ENCODE measurements at places on chromosomes 7 and 10. TPM values are rescaled to one million over a fixed set of nuclear protein-coding genes. Genes with fewer than 3 reads are reported as not detected.

The HSPA12A gene
- total RNA-seq, result not detected

The HHEX gene
- not detected for total RNA-seq

The FEZF1 gene
- total RNA-seq, result not detected

The ADO gene
- 9.8 TPM for total RNA-seq

The KCNH2 gene
- 2.2 TPM for total RNA-seq

The HSPA14 gene
- 14.1 TPM for total RNA-seq

The GLCCI1 gene
- total RNA-seq, result 43.1 TPM

DNA sequence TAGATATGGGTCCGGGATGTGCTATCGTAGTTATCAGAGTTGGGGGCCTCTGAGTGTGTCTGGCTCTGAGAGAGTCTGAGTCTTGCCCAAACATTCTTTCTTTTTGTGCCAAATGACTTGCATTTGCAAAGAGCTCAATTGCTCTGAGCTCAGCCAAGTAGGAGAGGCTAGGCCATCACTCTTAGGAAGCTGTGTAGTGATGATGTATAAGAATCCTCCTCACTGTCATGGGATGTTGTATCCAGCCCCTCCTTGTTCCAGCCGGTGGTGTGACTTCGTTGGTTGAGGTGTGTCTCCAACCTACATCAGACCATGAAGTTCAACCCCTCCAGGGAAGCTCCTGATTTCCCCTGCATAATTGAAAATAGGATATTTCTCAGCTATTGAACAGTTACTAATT is 97.5 kb upstream of the NPS start:
- no peak for DNase-seq
- H3K27ac ChIP-seq, result no peak overlapping the region
- H3K4me1 ChIP-seq, result no peaks in the 10 kb centered on the region
- H3K4me3 ChIP-seq, result no peak overlapping the region

GRCh38 chr10:90179696-90180407 is 478.5 kb downstream of the KIF20B start:
- no peaks in the 10 kb centered on the region for H3K36me3 ChIP-seq
- H3K4me3 ChIP-seq, result no peak overlapping the region
- H3K4me1 ChIP-seq, result no peaks in the 10 kb centered on the region
- H3K27ac ChIP-seq, result no peak overlapping the region

DNA sequence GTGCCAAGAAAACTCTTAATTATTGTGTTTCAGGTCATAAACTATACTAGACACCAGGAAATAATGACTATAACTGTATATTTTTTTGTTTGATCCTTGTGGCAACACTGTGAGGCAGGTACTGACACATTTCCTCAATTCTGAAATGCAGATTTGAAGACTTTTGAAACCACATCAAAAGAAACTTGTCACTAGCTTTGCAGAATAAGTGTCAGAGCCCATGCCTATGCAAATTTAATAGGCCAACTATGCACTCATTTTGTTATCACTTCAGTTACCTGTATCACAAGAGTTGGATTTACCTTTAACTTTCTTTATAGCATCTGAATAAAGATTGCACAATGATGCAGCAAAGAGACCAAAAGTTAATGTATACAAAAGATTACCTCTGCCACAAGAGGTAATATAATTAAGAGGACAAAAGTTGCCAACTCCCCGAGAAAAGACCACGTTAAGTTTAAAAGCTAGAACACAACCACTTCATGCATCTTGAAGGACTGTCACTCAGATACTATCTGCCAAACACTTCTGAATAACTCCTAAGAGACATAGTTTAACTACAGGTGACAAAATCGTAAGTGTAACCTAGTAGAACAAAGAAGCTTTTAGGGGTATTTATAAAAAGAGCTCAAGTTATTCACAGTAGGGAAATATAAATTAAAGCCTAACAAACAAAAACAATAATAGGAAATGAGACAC is 80.5 kb downstream of the ELAPOR2 start:
- peak overlapping the region; percentile 63 for H3K27ac ChIP-seq
- no peaks in the 10 kb centered on the region for H3K27me3 ChIP-seq
- H3K4me1 ChIP-seq, result peaks cover 30% of the 10 kb centered on the region
- peak; percentile 84 for DNase-seq

GRCh38 chr7:919924-920341 is 34.5 kb downstream of the ADAP1 start:
- H3K4me3 ChIP-seq, result no peak overlapping the region
- no peak for DNase-seq
- peaks cover 19% of the 10 kb centered on the region for H3K4me1 ChIP-seq
- no peak overlapping the region for H3K27ac ChIP-seq
- H3K27me3 ChIP-seq, result no peaks in the 10 kb centered on the region

DNA sequence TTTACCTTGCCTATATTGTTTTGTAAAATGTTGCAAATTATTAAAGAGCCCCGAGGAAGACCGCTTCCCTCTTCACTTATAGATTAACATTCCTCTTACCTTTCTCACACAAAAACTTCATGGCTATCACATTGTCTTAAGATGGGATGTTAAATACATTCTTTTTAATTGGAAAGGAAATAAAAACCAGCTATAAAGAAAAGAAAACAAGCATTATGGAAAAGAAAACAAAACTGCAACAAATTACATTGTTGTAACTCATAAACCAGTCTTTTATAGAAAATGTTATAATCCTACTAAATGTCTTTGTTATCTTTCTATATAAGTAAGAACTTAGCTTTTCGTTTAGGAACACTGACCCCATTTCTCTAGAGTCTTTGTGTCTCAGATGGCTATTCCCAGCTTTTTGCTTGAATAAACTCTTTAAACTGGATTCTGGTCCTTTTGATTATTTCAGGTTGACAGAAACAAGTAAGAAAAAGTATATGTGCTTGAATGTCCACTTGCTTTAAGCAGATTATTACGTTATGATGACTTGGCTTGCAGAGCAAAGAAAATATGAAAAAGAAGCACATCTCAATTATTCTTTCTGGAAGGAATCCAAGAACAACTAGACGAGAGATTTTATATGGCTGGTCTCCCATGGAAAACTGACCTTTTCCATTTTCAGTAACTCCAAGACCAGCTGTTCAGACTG is 128.2 kb downstream of the AKR1D1 start:
- H3K36me3 ChIP-seq, result no peaks in the 10 kb centered on the region
- H3K4me1 ChIP-seq, result no peaks in the 10 kb centered on the region
- no peak overlapping the region for H3K27ac ChIP-seq
- no peak for DNase-seq

GRCh38 chr7:133044722-133045473 is 37.0 kb downstream of the CHCHD3 start:
- no peaks in the 10 kb centered on the region for H3K36me3 ChIP-seq
- H3K4me3 ChIP-seq, result no peak overlapping the region
- DNase-seq, result no peak
- H3K4me1 ChIP-seq, result no peaks in the 10 kb centered on the region
- H3K27ac ChIP-seq, result no peak overlapping the region

DNA sequence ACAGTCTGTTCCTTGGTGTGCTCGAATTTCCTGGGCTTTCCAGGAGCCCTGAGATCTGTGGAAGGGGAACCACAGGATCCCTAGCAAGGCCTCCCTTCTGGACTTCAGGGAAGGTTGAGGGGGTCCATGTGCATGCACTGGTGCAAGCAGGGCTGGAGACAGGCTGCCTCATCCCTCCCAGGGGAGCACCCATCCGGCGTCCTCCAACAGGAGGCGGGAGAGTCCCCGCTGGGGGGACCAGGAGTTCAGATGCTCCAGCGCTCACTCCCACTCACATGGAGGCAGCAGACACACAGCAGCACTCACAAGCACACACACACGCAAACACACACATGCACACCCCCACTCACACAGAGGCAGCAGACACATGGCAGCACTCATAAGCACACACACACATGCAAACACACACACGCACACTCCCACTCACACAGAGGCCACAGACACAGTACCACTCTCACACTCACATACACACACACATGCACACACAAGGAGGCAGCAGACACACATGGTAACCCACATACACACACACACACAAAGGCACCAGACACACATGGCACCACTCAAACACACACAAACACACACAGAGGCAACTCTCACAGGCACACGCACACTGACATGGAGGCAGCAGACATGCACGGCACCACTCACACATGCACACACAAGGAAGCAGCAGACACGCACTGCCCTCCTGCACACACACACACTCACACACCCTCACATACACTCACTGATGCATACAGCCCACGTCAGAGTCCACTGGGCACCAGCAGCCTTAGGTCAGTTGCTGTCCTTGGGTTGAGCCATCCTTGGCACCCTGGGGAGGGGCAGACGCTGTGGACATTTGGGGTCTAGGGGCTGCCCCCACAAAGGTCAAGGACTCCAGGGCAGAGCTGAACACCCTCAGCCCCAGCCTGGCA is 247.0 kb upstream of the PPP2R2D start:
- H3K27me3 ChIP-seq, result no peaks in the 10 kb centered on the region
- no peak overlapping the region for H3K27ac ChIP-seq
- H3K36me3 ChIP-seq, result no peaks in the 10 kb centered on the region
- no peaks in the 10 kb centered on the region for H3K4me1 ChIP-seq
- no peak overlapping the region for H3K4me3 ChIP-seq

- no peak overlapping the region for H3K27ac ChIP-seq
- H3K27me3 ChIP-seq, result no peaks in the 10 kb centered on the region
- no peak for DNase-seq
- no peaks in the 10 kb centered on the region for H3K36me3 ChIP-seq
- H3K4me3 ChIP-seq, result no peak overlapping the region
Observed at GRCh38 chr10:71127773-71128172, 84.6 kb upstream of the UNC5B start.

- no peaks in the 10 kb centered on the region for H3K27me3 ChIP-seq
- H3K4me3 ChIP-seq, result no peak overlapping the region
- no peaks in the 10 kb centered on the region for H3K36me3 ChIP-seq
- H3K27ac ChIP-seq, result no peak overlapping the region
Observed at GRCh38 chr7:92464515-92464914, 13.2 kb downstream of the ERVW-1 start.

GRCh38 chr10:103794996-103795395 is 60.4 kb downstream of the SH3PXD2A start:
- no peaks in the 10 kb centered on the region for H3K27me3 ChIP-seq
- H3K4me1 ChIP-seq, result no peaks in the 10 kb centered on the region
- no peak overlapping the region for H3K4me3 ChIP-seq
- H3K27ac ChIP-seq, result no peak overlapping the region
- no peaks in the 10 kb centered on the region for H3K36me3 ChIP-seq

DNA sequence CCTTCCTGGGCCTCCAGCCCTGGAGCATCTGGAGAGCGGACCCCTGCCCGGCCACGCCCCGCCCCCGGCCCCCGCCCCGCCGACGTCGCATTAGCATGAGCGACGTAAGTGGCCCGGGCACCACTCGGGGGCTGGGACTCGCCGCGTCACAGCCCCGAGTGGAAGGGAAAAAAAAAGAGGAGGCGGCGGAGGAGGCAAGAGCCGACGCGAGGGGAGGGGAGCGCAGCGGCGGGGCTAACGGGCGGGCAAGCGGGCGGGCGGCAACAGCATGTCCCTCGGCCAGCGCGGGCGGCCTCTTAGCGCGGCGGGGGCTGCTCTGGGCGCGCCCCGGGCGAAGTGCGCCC is at the start of gene SLC18A3:
Gene SLC18A3, plus strand, starts transcription at position 197 of the 344 bp plus-strand sequence. CDS start 431 bp downstream, outside the sequence.
- no peaks in the 10 kb centered on the region for H3K36me3 ChIP-seq
- H3K4me3 ChIP-seq, result no peak within 1 kb of the TSS
- no peak within 1 kb of the TSS for H3K27ac ChIP-seq
- H3K27me3 ChIP-seq, result peaks cover 9% of the 10 kb centered on the region

DNA sequence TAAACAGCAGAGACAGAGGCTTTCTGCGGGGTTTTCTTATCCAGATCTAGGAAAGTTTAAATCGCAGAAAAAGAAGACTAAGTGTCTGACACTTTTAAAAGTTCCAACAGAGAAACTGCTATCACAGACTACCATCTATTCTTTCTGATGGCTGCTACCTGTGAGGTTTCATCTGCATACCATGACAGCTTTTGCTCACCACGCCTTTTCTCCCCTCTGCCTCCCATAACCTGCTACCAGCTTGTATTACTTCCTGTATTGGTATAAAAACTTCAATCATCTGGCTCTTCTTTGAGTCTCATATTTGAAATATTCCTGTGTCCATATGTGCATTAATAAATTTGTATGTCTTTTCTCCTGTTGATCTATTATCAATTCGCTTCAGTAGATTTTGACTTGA is 34.1 kb upstream of the RTKN2 start:
- no peak overlapping the region for H3K27ac ChIP-seq
- peak; percentile 9 for DNase-seq
- no peaks in the 10 kb centered on the region for H3K36me3 ChIP-seq
- H3K27me3 ChIP-seq, result no peaks in the 10 kb centered on the region
- no peak overlapping the region for H3K4me3 ChIP-seq

GRCh38 chr7:24390376-24391157 is 106.6 kb downstream of the NPY start:
- no peak overlapping the region for H3K27ac ChIP-seq
- no peak overlapping the region for H3K4me3 ChIP-seq
- DNase-seq, result no peak
- H3K4me1 ChIP-seq, result no peaks in the 10 kb centered on the region
- H3K36me3 ChIP-seq, result no peaks in the 10 kb centered on the region
- no peaks in the 10 kb centered on the region for H3K27me3 ChIP-seq

DNA sequence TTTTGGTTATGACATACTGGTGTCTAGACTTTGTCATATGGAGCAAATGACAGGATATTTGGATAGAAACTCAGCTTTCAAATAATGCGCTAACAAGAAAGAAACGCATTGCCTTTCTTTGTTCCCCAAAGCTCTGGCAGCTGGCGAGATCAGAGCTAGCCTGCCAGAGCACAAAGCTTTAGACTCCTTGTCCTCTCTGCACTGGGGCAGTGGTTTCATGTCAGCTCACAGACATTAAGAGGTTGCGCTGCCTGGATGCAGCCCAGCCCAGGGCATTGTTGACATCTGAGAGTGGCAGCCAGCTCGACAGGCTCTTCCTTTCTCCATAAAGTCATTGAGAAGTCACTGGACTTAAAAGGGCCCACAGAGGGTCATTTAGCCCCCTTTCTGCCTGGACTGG is 212.0 kb downstream of the PLXNA4 start:
- H3K4me1 ChIP-seq, result no peaks in the 10 kb centered on the region
- no peak overlapping the region for H3K27ac ChIP-seq
- no peak for DNase-seq
- H3K27me3 ChIP-seq, result no peaks in the 10 kb centered on the region

- H3K4me1 ChIP-seq, result no peaks in the 10 kb centered on the region
- no peaks in the 10 kb centered on the region for H3K27me3 ChIP-seq
- no peak for DNase-seq
- H3K27ac ChIP-seq, result no peak overlapping the region
- no peaks in the 10 kb centered on the region for H3K36me3 ChIP-seq
- H3K4me3 ChIP-seq, result no peak overlapping the region
Observed at GRCh38 chr10:89653410-89653869, 8.4 kb upstream of the PANK1 start.

DNA sequence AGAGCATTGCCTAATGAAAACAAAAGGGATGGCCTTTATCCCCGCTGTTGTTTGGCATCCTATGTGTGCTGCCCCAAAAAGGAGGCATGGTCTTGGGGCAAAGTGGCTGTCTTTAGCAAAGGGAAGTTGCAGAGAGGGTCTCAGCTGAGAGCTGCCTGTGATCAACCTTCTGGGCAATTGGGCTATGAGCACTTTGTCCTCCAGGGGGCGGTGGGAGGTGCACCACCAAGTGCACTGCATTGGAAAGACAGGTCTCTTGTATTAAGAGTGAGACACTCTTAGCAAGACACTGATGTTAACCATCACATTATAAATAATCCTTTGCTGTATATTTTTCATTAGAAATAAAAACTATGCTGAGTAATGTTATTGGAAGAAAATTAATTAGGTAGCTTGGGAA is 314.8 kb downstream of the POM121L12 start:
- no peaks in the 10 kb centered on the region for H3K4me1 ChIP-seq
- DNase-seq, result no peak
- no peaks in the 10 kb centered on the region for H3K36me3 ChIP-seq
- H3K27me3 ChIP-seq, result no peaks in the 10 kb centered on the region
- H3K27ac ChIP-seq, result no peak overlapping the region

- H3K27ac ChIP-seq, result no peak overlapping the region
- H3K36me3 ChIP-seq, result no peaks in the 10 kb centered on the region
- H3K4me3 ChIP-seq, result no peak overlapping the region
- no peak for DNase-seq
Observed at GRCh38 chr7:108270385-108271015, 140.3 kb upstream of the LAMB4 start.

Measured in naive thymus-derived CD4-positive, alpha-beta T cell (primary cell).